NCI-H1436 treated with DMSO at 0.1 percent for 48 hours (cell line): ENCODE measurements at places on chromosomes 5 and 9.

GRCh38 chr5:178551059-178551458 lies 39.1 kb downstream of the COL23A1 start:
- DNase-seq, result no peak

- no peak for DNase-seq
Observed at GRCh38 chr9:134406366-134407120, 80.3 kb downstream of the RXRA start.

- no peak for DNase-seq
Observed at GRCh38 chr9:33905137-33905536, 88.2 kb downstream of the UBE2R2 start.

GRCh38 chr5:98993512-98993911 lies 64.7 kb upstream of the CHD1 start:
- no peak for DNase-seq

DNA sequence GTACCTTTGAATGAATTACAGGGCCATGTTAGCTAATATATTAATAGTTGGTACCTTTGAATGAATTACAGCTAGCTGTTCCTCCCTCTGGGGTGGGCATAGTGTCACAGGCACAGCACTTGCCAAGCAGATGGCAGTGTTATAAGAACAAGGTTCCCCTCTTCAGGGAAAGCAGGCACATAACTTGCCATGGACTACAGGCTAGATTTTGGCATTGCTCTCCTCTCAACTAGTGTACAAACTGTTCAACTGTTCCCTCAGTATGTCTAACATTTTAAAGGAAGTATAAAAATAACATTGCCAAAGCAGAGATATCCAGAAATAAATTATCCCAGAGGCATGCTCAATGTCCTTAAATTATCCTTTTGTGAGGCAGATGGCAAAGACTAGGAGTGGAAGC lies 33.7 kb downstream of the ABITRAM start:
- no peak for DNase-seq

- no peak for DNase-seq
Observed at GRCh38 chr9:90107726-90108655, 503.2 kb downstream of the GADD45G start.

DNA sequence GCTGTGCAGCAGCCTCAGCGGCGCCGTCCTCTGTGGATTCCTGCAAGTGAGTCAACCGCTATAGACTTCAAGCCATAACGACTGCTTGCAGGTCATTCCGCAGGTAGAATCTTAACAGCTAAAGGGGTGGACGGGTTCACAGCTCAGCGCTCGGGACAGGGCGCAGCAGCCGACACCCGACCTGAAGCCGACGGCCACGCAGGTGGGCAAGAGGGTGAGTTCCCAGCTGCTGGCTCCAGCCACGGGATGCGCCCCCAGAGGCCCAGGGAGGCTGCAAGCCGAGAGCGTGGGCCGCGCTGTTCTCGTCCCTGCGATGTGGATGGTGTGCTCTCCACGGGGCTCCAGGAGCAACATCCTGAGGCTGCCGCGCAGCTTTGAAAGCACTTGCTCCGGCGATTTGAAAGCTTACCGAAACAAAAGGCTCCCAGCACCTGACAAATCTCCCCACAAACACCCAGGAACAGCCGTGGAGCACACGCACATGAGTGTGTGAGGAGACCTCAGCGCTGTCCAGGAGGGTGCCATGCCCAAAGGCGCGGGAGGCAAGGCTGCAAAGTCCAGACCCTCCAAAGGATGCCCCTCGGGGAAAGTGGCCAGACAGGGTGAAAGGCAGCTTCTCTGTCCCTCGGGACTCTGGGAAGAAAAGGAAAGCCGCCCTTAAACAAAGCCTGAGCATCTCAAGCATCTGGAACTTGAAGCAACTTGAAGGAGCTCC lies 48.7 kb downstream of the EXD3 start:
- DNase-seq, result no peak

DNA sequence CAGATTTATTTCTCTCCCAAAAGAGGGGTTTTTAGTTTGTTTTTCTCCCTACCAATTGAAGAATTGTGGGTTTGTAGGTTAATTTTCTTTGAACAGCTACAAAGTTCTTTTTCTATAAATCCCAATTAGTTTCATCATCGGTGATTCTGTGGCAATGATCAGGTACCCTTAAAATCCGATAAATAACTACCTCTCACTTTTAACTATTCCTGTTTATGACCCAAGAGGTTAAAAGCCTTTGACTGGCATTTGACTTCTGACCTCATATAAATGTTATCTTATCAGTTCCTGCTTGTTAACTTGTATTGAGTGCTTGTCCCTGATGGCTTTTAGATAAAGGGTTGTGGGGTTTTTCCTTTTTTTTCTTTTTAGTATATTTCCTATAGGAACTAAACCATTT lies 124.4 kb upstream of the TMEM161B start:
- no peak for DNase-seq

- DNase-seq, result no peak
Observed at GRCh38 chr9:126116351-126117157, 210.1 kb upstream of the MVB12B start.

- DNase-seq, result no peak
Observed at GRCh38 chr5:80127116-80127552, 92.0 kb downstream of the THBS4 start.

DNA sequence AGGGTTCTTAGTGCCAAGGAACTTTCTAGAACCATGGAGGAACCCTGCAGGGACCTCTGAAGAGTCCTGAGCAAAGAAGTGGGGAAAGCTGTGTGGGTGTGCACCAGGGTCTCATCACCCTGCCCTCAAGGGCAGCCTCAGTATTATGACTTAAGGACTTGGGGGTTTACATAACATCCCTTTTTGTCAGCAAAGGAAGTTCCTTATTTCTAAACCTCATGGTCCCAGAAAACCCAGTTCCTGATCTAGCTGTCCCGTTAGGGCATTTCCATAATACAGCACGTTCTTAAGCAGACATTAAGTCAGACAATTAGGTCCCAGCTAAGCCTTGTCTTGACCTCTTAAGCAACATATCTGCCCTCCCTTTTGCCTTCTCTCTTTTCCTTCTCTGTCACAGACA lies 57.3 kb downstream of the DAPK1 start:
- no peak for DNase-seq

DNA sequence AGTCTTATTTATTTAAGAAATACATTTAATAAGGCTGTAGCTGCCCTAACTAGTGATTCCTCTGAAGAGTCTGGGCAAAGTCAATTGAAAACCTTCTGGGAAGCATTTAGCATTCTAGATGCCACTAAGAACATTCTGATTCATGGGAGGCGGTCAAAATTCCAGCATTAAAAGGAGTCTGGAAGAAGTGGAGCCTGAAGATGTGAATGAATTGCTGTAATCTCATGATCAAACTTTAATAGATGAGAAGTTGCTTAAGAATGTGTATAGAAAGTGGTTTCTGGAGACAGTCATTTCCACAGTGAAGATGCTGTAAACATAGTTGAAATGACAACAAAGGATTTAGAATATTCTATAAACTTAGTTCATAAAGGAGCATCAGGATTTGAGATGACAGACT lies 61.4 kb downstream of the WDR41 start:
- no peak for DNase-seq

DNA sequence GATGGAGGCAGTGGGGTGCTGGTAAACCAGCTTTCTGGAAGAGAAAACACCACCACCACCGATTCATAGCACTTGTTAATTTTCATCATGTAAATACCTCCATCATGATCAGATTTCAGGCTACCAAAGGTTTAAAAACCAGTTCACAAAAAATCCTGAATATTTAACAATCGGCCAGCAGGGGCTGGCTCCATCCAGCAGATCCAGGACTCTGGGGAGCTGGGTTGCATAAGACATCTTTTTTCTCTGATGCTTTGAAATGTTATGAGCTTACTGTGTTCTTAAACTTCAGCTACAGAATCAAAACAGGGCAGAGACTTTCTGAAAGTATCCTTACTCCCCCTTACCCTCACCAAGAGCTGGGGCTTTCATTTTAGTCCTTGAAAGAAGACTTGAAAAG lies 14.6 kb upstream of the RNF183 start:
- no peak for DNase-seq

- peak; percentile 94 for DNase-seq
Observed at GRCh38 chr5:60722416-60722815, 22.4 kb upstream of the DEPDC1B start.

- no peak for DNase-seq
Observed at GRCh38 chr5:143877196-143877595, 65.2 kb downstream of the HMHB1 start.

GRCh38 chr9:87236546-87236945 lies 261.1 kb upstream of the DAPK1 start:
- DNase-seq, result no peak

GRCh38 chr5:150136305-150137167 lies 19.1 kb downstream of the PDGFRB start:
- no peak for DNase-seq

DNA sequence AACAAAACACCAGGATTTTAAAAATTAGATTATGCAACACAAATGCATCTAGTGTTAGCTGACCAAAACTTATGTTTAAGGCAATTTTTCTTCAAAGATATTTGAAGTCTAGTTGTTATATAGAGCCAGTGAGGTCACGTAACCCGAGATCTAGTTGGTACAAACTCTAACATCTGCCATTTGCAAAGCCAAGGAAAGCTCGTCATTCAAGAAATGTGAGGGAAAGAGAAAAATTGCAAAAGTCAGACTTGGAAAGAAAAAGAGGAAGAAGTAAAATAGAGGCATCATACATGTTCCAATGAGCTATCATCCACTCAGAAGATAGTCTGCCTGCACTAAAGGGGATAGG lies 293.4 kb upstream of the PUM3 start:
- DNase-seq, result no peak

DNA sequence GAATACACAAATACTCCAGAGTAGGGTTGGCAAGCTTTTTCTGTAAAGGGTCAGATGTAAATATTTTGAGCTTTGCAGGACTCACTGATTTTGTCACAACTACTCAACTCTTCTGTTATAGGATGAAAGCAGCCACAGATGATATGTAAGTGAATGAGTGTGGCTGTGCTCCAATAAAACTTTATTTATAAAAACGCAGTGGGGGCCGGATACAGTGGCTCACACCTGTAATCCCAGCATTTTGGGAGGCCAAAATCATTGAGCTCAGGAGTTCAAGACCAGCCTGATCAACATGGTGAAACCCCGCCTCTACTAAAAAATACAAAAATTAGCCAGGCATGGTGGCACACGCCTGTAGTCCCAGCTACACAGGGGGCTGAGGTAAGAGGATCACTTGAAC lies 69.1 kb downstream of the FBXW11 start:
- no peak for DNase-seq

DNA sequence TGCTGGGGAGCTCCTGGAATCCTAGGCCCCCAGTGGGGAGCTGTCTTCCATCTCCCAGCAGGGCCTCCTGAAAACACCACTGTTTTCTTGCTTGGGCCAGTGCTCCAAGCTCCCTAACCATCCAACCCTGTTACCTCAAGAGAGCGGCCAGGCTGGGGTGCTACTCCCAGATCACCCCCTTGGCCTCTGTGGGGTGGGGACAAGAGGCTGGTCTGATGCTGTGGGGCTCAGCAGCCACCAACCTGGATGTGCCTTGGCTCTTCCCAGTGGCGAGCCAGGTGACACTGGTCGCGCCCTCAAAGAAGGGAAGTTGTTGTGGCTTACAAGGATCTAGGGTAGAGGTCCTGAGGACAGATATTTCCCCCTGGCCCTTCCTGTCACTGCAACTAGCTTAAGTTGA lies 49.0 kb downstream of the SECISBP2 start:
- no peak for DNase-seq

DNA sequence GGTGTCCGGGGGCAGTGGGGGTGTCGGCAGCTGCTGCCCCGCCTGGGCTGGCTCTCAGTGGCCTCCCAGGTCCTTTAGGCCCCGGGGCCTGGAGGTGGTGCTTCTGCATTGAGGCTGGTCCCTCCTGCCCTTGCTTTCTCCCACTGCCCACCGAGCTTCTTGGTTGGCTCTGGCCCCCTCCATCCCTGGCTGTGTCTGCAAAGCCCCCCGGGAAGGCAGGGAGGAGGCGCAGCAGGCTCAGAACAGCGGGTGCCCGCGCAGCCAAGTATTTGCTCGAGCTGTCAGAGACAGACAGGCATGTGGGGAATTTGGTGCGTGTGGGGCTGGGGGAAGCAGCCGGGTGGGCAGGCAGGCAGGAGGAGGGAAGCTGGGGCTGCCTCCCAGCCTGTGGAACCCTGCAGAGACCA lies 11.5 kb downstream of the CXXC5 start:
- DNase-seq, result no peak

DNA sequence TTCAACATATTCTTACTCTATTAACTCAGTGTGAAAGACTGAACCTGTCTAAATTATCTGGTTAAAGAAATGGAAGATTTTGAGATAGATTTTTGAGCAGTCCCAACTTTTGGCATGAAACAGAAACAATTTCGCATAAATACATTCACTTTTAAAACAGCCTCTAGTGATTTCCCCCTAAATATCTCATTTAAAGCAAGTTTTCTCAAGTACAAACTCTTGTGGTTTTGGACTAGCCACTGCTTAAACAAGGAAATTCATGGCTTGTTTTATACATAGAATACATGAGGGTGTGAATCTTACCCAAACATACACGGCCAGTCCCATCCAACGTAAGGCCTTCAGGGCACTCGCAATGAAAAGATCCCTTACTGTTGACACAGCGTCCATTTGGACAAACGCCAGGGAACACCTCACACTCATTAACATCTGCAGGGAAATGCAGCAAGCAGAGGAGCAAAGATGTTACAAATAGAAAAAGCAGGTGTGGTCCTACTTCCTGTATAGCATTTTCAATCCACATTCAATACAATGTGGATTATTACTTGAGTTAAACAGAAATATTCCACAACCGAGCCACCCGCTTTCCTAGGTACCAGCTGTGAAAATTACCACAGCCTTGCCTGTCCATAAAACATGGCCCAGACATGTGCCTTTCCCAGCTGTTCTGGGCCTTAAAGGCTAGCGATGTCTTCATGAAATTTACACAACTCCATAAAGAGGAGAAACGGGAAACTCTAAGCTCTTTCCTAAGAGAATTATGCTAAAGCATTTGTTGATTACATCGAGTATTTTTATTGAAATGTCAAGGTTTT lies 188.8 kb downstream of the FBN2 start:
- DNase-seq, result no peak

DNA sequence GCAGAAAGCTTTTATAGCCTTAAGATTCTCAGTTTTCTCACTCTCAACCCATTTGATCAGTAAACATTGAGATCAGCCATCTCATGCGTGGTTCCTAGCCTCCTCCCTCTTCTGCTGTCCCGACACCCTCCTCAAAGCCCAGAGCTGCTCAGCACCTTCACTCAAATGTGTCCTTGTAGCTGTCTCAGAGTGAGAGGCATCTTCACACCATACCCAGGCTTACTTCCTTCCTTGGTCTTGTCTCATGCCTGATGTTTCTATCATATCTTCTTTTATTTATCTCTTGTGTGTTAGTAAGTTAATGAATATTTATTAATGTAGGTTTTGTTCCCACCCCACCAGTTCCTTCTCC lies 72.4 kb upstream of the SNX2 start:
- DNase-seq, result no peak

DNA sequence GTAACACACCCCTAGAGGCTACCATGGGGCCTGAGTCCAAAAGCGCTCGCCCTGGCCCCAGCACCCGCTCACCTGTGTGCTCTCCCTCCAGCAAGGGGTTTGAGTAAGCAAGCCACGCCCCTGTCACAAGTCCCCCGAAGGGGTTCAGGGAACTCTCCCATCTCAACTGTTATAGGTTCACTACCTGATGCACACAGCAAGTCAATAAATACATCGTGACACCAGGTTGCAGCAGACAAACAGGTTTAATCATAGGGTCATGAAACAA lies 8.4 kb upstream of the CREBRF start:
- no peak for DNase-seq
